ENCODE measurements at places on chromosomes 12 and 14. TPM values are rescaled to one million over a fixed set of nuclear protein-coding genes. Genes with fewer than 3 reads are reported as not detected.
A peak's percentile ranks its signal among the peaks of the same experiment; 100 is the strongest.

DNA sequence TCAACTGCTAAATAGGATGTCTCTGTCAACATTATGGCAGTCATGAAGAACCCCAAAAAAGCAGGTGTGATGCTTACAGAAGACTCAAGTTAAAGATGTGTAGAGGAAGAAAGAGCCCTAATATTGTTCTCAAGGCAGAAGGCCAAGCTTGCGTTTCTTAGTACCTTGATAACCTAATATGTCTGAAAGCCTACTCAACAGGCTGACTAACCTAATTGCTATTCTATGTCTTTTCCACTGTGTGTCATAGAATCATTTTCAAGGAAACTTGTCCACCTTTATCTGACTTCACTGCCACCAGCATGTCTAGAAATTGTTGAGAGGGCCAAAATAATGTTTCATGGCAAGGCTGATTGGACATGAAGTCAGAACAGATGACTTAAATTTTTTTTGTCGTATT is 373.2 kb downstream of the BTG1 start:
- DNase-seq = no peak

- no peak for DNase-seq
These were observed 130.6 kb downstream of the MON2 start for GRCh38 chr12:62597253-62597652.

- DNase-seq = no peak
These were observed 337.0 kb downstream of the FSCB start for GRCh38 chr14:44170101-44170500.

DNA sequence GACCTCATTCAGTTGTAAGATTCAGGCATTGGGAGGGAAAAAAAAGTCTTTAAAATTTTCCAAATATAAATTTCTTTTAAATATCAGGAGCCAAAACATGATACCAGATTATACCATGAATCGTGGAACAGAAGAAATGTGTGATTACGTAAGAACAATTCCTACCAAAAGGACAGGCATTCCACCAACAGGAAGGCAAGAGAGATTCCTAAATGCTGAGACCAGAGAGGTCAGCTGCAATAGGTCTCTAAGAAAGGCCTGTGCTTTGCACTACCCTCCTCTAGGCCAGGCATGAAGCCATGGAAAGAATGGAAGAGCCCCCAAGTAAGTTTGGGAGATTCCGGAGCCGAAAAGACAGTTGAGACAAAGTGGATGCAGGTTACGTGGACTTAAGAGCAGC is 83.7 kb downstream of the PTGER2 start:
- DNase-seq = no peak

GRCh38 chr14:80059041-80059440 is 152.3 kb downstream of the DIO2 start:
- no peak for DNase-seq

GRCh38 chr12:31772685-31773222 is 43.9 kb upstream of the AMN1 start:
- no peak for DNase-seq

GRCh38 chr12:44431647-44432343 is 444.3 kb downstream of the NELL2 start:
- no peak for DNase-seq

GRCh38 chr12:37543131-37543965 is 773.2 kb upstream of the ALG10B start:
- DNase-seq = no peak

- DNase-seq = no peak
These were observed 57.4 kb downstream of the SLC15A5 start for GRCh38 chr12:16220120-16220519.

DNA sequence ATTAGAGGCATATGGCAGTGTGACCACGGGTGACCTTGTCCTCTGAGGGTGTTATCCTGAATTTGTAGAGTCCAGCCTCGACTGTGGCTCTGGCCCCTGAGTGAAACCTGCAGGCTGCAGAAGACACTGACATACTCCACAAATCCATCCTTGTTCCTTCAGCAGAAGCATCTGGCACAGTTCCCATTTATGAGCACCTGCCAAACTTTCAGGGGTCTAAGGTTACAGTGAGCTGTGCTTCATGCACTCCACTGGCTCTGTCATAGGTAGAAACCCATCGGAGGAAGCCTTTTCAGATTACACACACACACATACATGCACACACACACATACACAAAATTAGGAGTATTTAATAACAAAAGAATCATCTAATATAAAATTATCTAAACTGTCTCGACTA is 13.6 kb upstream of the NUAK1 start:
- no peak for DNase-seq

DNA sequence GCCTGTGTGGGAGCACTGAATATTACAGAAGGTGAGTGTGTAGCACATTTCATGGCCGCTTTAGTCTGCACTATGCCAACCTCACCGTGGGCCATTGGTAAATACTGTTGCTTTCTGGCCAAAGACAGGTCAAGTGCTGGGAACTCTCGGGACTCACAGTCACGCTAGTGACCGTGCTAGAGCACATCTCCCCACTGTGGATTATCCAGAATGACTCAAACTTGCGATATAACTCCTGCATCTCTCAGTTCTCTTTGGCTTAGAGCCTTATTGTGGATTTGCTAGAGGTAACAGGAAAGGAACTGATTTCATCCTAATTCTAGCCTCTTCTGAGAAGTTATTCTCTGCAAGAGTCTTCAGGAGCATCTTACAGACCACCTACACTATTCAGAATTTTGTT is 86.5 kb downstream of the DAD1 start:
- DNase-seq = no peak

GRCh38 chr12:43551971-43552559 is at the start of gene ADAMTS20:
TSS of gene ADAMTS20 (minus strand) at chr12:43552203. CDS start at chr12:43551921, 282 bp downstream.
- no peak for DNase-seq

- no peak for DNase-seq
These were observed 671 bp downstream of the GUCY2C start for GRCh38 chr12:14695715-14696141.

- no peak for DNase-seq
These were observed 188.9 kb downstream of the ETV6 start for GRCh38 chr12:11838403-11838802.

GRCh38 chr14:67444395-67444794 is 32.4 kb upstream of the PLEK2 start:
- no peak for DNase-seq

DNA sequence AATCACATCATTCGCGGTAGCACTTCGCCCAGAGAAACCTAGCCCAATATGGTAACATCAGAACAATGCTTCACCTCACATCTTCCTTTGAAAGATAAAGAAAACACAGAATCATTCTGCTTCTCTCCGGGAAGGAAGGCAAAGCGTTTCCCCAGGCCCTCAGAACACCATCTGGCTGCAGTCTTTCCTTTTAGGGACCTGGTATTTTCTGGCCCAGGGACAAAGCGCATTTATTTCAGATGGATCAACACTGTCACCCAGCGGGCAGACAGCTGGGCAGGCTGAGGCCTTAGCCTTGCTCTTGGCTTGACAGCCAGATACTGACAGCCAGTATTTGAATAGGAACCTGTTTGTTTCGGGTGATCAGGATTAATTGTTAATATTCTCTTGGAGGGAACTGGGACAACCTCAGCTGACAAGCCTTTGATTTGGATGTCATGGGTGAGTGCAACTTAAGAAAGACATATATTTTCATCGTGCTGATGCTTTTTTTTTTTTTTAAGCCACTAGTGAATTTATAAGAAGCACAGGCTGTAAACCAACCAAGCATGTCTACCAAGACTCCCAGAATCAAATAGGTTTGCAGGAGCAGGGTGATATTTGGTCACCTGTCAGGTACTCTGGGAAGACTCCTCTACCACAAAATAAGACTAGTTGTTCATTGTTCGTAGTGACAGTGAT is 118.9 kb downstream of the VEZT start:
- DNase-seq = peak; percentile 83

GRCh38 chr14:98890556-98891340 is 381.2 kb downstream of the BCL11B start:
- no peak for DNase-seq

The PZP gene
- total RNA-seq = 0.79 TPM

The COA8 gene
- total RNA-seq = not detected

The ANO4 gene
- 18.5 TPM for total RNA-seq

The FERMT2 gene
- 169 TPM for total RNA-seq

The NXPH4 gene
- not detected for total RNA-seq

The TMEM179 gene
- total RNA-seq = not detected

Measured in uterus (tissue), 4 donors.